ENCODE measurements at places on chromosomes 2 and 18.

DNA sequence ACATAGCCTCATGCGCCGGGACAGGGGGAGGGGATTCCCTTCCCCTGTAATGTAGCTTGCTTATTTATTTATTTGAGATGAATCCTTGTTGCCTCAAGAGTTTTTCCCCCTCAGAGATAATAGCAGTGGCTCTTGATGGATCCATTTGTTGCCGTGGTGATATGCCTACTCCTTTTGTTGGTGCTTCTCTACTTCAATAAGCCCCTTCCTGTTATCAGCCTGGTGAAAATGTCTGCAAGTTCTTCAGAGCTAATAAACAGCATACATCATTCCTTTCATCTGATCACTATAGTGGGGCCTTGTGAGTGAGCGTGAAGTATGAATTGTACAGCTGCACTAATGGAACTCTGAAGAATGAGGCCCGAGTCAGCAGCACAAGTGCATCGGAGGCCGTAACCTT, 19.4 kb downstream of the FZD5 start:
- DNase-seq, result peak; percentile 45

- no peak for DNase-seq
These were observed 104.7 kb upstream of the CDCA7 start for GRCh38 chr2:173249661-173250641.

DNA sequence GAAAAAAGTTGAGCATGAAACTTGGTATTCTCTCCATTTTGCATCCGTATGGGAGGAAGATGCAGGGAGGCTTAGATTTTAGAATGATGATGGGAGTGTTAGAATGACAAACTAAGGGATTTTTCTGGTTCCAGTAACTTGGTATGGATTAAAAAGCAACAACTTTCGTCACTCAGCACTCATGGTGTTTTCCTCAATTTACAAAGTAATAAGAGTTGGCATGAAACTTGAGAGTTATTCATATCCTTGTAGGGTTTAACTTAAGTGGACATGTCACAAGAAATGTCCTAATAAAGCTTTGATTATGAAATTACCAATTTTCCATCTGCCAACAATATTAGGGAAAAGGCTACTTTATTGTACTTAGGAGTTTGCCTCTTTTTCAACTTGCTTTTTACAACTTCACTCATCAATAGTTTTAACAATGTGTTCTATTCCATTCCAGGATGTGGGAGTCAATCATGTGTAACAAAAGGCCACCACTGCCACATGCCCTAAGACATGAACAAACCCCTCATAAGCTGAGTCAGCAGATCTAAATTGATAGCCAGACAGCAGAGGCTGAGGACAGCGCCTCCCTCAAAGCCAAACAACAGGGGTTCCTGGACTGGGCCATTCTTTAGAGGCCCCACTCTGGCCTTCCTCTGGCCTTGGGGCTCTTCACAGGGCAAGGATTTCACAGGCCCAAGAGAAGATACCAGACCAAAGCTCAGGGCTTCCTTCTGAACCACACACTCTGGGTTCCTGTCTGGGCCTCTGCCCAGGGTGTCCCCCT, 265.8 kb downstream of the TNS1 start:
- DNase-seq, result no peak

DNA sequence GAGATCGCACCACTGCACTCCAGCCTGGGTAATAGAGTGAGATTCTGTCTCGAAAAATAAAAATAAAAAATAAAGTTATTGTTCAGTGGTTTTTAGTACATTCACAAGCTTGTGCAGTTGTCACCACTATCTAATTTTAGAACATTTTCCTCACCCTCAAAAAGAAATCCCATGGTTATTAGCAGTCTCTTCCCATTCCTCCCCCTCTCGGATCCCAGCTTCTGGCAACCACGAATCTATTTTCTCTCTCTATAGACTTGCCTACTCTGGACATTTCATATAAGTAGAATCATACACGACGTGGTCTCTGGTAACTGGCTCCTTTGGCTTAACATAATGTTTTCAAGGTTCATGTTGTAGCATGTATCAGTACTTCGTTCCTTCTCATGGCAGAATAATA, 38.6 kb downstream of the CABLES1 start:
- DNase-seq, result no peak

DNA sequence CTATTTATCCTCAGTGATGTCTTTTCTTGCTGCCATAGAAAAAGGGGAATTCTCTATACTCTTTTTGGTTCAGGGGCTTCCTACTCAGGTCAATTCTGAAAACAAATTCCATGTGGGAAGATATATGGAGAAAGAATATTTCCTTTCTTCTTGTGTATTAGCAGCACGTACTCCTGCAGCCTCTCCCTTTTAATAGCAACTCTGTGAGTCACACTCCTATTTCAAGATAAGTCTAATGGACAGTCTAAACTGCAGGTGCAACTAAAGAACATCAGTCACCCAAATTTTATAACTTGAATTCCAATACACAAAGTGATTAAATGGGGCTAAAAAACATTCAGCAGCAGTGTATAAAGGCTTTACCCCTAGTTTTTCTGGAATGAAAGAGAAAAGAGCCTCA, 942.2 kb downstream of the CNTNAP5 start:
- no peak for DNase-seq

Measured in pons (tissue), 1 donor.